ENCODE measurements at places on chromosomes 7 and 10. TPM values are rescaled to one million over a fixed set of nuclear protein-coding genes. Genes with fewer than 3 reads are reported as not detected.
A peak's percentile ranks its signal among the peaks of the same experiment; 100 is the strongest.

GRCh38 chr7:93036807-93037206, 81.0 kb downstream of the SAMD9 start:
- DNase-seq = no peak

- no peak for DNase-seq
These were observed 27.1 kb upstream of the PRKCQ start for GRCh38 chr10:6607182-6607581.

GRCh38 chr7:66639773-66640172, 11.1 kb downstream of the KCTD7 start:
- no peak for DNase-seq

DNA sequence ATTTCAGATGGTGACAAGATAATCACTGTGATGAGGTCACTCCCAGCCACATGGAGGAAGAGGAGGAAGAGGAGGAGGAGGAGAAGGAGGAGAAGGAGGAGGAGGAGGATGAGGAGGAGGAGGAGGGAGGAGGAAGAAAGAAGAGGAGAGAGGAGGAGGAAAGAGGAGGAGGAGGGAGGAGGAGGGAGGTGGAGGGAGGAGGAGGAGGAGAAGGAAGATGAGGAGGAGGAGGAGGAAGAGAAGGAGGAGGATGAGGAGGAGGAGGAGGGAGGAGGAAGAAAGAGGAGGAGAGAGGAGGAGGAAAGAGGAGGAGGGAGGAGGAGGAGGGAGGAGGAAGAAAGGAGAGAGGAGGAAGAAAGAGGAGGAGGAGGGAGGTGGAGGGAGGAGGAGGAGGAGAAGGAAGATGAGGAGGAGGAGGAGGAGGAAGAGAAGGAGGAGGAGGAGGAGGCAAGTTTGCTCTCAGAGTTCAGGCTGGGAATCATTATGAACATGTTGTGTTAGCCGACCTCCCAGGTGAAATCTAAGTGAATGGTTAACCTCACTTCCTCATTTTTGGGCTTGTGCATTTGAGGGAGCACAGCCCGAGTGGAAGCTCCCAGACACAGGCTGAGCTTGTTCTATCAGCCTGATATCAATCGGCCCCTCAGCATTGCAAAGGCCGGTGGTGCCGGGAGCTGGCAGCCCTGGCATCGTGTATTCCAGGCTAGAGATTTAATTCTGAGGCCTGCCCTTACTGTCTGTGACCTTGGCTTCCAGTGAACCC, 236.2 kb upstream of the PITRM1 start:
- no peak for DNase-seq

DNA sequence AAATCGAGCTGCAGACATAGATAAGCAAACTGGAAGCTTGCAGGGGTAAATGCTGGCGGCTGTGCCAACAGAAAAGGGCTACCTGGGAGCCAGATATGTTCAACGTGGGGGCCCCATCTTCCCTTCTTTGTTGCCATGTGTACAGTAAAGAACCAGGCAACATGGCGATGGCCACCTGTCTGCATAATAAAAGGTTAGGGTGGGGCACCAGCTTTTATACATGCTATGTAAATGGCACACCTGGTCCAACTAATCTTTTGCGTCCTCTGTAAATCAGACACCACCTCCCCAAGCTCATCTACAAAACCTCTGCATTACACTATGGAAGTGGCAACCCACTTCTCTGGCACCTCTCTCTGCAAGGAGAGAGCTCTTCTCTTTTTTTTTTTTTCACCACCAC, 13.9 kb downstream of the BUD31 start:
- DNase-seq = no peak

DNA sequence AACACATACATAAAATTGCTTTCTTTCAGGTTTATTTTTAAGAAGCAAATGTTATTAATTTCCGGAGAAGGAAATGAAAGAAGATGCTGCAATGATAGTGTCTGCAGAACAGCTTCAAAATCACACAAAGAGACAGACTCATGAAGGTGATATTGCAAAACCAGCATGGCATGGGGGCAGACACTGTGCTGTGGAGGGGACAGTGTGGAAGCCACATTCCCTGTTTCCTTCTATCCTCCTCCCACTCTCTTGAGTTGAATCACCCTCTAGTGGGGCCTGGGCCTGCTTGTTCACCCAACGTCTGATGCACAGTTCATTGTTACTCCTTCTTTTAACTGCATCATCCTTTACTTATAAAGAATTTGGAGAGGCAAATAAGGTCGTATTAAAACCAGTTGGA, 104.0 kb upstream of the INSIG1 start:
- DNase-seq = no peak

DNA sequence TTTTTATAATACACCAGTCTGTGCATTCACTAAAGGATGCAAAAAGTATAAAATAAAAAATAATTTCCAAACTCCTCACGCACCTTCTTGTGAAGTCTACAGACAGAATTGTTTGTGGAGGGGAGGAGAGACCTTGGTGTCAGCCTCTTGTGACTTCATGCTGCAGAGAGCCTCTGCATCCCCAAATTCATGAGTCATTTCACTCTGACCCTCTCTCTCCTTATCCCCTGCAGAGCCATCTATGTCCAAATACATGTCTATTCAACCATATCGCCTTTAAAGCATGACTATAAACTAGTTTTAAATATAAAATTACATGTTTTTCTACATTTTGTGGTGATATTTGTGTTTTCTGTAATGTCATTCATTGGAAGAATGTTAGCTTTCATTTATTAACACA, 6.0 kb downstream of the CREB5 start:
- DNase-seq = no peak

GRCh38 chr7:128939861-128940410, 2.2 kb downstream of the IRF5 start:
- DNase-seq = no peak

DNA sequence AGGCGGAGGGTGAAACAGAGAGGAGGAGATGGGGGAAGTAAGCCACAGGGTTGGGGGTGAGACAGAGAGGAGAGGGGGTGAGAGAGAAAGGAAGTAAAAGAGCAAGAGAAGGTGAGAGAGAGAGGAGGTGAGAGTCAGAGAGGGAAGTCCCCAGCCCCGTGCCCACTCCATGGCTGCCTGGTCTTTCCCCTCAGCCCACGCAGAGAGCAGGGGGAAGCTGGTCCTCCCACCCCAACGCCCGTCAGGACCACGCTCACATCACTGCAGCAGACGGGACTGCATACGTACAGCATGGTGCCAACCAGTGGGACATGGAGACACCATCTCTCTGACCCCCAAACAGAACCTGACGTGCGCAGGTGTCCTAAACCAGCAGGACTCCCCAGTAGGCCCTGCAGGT, 12.1 kb upstream of the PDGFA start:
- DNase-seq = no peak

- DNase-seq = peak; percentile 55
These were observed 938.9 kb downstream of the NRG3 start for GRCh38 chr10:82813856-82814255.

DNA sequence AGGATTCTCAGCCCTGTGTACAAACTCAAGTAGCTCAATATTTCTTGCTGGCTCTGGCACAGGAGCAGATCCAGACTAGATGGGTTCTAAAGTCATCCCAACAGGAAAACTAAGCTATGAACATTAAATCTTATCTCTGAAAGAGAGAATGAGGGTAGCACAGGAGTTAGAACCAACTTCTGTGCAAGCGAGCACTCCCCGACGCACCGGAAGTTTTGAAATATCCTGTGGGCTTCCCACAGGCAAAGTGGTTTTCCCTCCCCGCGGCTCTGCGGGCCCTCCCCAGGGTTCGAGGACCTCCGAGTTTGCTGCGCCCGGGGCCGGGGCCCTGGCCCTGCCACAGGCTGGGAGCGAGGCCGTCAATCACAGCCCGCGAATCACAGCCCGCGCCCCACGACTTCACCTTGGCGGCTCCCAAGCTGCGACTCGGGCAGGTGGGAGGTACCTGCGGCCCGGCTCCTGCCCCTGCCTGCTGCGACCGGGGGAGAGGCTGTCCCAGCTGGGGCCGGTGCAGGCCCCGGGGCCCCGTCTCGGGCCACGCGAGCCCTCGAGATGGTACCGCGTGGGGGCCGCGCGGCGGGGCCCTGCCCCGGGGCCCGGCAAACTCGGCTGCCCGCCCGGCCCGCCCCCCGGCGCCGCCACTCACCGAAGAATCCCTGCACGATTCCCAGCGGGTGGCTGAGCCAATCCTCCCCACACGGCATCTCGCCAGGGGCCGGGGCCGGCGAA, 598 bp downstream of the MCMBP start:
- DNase-seq = peak; percentile 32

DNA sequence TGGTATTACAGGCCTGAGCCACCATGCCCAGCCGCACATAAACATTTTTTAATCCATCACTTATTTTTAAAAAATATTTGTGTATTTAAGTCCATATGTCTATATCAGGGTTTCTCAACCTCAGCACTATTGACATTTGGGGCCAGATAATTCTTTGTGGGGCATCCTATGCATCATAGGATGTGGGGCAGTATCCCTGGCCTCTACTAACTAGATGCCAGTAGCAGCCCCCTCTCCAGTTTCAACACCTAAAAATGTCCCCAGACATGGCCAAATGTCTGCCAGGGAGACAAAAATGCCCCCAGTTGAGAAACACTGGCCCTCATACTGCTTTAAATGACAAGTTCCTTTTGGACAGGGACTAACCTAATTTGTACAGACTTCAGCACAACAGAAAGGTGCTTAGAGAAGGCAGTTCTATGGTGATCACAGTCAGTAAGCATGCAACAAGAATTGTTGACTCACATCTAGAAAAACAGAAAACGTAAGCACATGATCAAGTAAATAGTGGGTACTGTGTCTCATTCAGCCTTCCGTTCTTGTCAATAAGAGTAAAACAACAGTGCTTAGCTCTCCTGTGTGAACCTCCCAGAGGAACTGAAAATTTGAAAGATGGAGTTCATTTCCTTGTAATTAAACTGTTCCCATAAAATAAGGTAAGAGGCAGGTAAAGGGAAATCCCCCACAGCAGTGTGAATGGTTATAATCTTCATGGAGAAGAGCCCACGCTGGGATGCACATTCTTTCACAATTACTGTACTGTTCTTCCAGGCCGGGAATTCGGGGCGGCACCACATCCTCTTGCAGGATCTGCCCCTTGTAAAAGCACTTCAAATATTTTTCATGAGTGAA, 17.3 kb upstream of the ADRB1 start:
- DNase-seq = peak; percentile 95

GRCh38 chr7:102045681-102046372, 228.4 kb downstream of the CUX1 start:
- DNase-seq = no peak

- peak; percentile 75 for DNase-seq
These were observed 88.1 kb downstream of the GSAP start for GRCh38 chr7:77327932-77328628.

- no peak for DNase-seq
These were observed 200.8 kb upstream of the PPP2R2D start for GRCh38 chr10:131700032-131700431.

DNA sequence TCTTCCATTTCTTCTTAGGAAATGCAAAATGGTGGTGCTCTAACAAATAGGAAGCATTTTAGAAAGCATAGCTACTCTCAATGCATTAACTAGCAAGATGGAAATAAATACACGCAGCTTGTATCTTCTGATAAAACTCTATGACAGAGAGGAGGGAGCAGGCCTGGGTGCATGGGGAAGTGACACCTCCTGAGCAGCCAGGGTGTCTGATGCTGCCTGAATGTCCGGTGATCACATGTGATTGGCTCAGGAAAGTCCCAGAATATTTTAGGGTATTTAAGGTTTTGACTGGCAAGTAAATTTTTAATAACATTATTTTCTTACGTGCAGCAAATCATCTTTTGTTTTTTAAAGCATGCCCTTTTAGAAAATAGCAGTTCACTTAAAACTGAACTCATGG, 261.0 kb upstream of the KLF6 start:
- no peak for DNase-seq

DNA sequence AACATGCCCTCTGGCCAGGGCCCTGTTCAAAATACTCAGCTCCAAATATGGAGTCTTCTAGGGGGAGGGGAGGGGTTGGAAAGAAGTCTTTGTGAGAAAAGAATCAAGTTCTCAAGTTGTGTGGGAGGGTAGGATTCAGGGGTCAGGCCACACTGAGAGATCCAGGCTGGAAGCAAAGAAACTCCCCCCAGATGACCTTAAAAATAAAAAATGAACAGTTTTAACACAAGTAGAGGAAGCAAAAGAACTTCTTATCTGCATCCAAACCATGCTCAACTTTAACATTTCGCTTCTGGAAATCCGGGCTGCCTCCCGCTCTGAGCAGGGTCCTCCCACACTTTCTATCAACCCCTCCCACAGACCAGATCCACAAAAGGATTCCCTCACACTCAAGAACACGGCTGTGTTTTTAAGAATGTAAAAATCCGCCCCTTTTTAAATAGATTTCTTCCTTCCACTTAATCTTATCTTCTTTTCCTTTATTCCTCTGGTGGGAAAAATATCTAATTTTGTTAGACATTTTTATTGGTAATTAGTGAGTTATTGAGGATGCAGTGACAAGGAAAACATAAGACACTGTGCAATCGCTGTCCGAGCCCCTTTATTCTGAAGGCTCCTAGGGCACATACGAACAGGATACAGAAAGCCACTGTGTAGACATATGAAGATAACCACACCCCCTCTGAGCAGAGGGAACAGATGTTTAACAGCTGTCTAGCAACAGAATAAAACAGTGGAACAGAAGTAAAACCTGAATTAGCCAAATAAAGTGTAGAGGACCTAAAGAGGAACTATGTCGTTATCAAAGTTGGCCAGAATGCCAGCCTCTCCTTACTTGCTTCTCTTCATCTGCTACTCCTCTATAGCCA, 43.8 kb downstream of the CYTH3 start:
- no peak for DNase-seq

DNA sequence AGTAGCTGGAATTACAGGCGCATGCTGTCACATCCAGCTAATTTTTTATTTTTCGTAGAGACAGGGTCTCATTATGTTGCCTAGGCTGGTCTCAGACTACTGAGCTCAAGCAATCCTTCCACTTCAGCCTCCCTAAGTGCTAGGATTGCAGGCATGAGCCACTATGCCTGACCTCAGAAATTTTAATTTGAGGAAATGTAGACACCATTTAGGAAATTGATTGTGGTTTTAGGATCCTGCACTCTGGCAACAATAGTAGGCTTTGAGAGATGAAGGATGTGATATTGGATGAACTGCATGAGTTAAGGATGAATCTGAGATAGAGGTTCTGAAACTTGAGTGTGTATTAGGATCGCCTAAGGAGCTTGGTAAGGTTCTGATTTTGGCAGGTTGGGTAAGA, 66.5 kb downstream of the PPP1R9A start:
- no peak for DNase-seq

- DNase-seq = no peak
These were observed 15.7 kb downstream of the CSGALNACT2 start for GRCh38 chr10:43153901-43154300.

The FXYD4 gene
- total RNA-seq = not detected

The PIP gene
- total RNA-seq = not detected

The CRHR2 gene
- total RNA-seq = not detected

The CPA2 gene
- total RNA-seq = not detected

The NPSR1 gene
- not detected for total RNA-seq

The SLIT1 gene
- not detected for total RNA-seq

The HOXA7 gene
- total RNA-seq = not detected

The EGFR gene
- 79.3 TPM for total RNA-seq

The LRRC72 gene
- total RNA-seq = not detected

The ABI1 gene
- 54.6 TPM for total RNA-seq

The LRWD1 gene
- 52.0 TPM for total RNA-seq

The C7orf25 gene
- 29.2 TPM for total RNA-seq

The MKX gene
- 185 TPM for total RNA-seq

Data from A172 (cell line).